Effector CD4-positive, alpha-beta T cell (primary cell): ENCODE measurements at places on chromosomes 16 and 17.

GRCh38 chr16:88856122-88856827 is 472 bp downstream of the GALNS start:
- DNase-seq: no peak

DNA sequence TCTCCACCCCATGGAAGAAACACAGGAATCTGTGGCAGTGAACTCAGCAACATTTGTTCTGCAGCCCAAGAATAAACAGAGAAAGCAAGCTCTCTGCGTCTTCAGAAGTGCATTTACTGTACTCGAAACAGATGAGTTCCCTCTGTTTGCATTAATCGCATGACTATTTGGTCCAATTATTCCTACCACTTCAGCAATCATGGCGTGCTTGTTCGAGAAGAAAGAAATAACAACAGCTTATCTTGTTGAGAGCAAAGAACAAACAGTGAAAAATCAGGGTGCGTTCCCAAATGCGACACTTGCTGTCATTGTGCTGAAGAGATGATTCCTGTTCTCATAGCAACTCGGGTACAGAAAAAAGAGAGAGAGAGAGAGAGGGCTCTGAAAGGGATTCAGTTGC is 445.3 kb upstream of the MAF start:
- no peak for DNase-seq

- no peak for DNase-seq
These were observed 17.7 kb downstream of the RAI1 start for GRCh38 chr17:17698869-17699351.

- no peak for DNase-seq
These were observed 1012.4 kb downstream of the KCNJ18 start for GRCh38 chr17:22704674-22705073.

- no peak for DNase-seq
These were observed 43.9 kb upstream of the CCNF start for GRCh38 chr16:2385190-2385836.

GRCh38 chr16:2955438-2955778 is 8.7 kb upstream of the KREMEN2 start:
- DNase-seq: no peak

- DNase-seq: peak; percentile 68
These were observed 1.5 kb downstream of the TMEM102 start for GRCh38 chr17:7436556-7437368.

- DNase-seq: no peak
These were observed 5.2 kb upstream of the KRT25 start for GRCh38 chr17:40760105-40761016.

GRCh38 chr17:9226794-9227135 is 205.5 kb downstream of the NTN1 start:
- no peak for DNase-seq

GRCh38 chr16:31362476-31363405 is 7.8 kb downstream of the ITGAX start:
- no peak for DNase-seq

GRCh38 chr17:16419929-16420271 is 4.5 kb downstream of the TRPV2 start:
- peak; percentile 22 for DNase-seq

GRCh38 chr16:63663155-63663554 is 1458.7 kb downstream of the CDH11 start:
- no peak for DNase-seq
